Stimulated activated CD8-positive, alpha-beta memory T cell treated with anti-CD3 and anti-CD28 coated beads, Interleukin-7, amount 100 ng/mL, for 4 hours (primary cell): ENCODE measurements at places on chromosomes 7 and 10.

- no peak for DNase-seq
Observed at GRCh38 chr7:19621740-19622139, 87.1 kb downstream of the POLR1F start.

DNA sequence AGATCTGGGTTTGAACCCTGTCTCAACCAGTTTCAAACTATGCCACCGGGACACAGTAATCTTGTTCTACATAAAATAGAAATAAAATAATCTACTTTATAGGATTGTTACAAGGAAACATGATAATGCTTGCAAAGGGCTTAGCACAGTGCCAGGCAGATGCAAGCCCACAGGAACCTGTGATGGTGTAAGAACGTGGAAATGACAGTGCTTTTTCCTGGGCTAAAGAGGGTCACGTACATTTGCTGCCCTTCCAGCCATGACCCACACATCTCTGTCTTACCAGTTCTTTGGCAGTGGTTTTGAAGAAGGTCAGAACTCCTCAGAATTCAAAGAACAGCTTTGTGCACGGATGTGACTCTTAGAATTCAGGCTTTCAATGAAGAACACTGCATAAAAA lies 282.9 kb downstream of the CSTF2T start:
- no peak for DNase-seq

- no peak for DNase-seq
Observed at GRCh38 chr7:75861636-75862035, 17.2 kb upstream of the RHBDD2 start.

DNA sequence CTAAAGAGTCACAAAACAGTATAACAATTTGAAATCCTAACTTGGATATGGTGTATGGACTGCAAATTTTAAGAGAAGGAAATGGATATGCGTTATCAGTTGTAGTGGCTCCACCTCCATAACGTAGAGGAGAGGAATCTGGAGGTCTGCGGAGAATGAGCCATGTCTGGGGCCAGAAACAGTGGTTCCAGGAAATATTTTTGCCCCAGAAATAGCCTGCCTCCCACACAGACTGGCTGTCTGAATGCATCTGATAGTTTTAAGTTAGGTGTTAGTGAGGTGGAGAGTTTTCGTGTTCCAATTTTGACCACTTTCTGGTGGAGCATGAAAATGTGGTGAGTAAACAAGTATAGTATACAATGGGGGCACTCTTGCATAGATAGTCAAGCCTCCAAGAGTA lies 1.6 kb downstream of the PHTF2 start:
- DNase-seq = no peak

GRCh38 chr7:57775396-57776088 lies 325.6 kb downstream of the ZNF716 start:
- no peak for DNase-seq

DNA sequence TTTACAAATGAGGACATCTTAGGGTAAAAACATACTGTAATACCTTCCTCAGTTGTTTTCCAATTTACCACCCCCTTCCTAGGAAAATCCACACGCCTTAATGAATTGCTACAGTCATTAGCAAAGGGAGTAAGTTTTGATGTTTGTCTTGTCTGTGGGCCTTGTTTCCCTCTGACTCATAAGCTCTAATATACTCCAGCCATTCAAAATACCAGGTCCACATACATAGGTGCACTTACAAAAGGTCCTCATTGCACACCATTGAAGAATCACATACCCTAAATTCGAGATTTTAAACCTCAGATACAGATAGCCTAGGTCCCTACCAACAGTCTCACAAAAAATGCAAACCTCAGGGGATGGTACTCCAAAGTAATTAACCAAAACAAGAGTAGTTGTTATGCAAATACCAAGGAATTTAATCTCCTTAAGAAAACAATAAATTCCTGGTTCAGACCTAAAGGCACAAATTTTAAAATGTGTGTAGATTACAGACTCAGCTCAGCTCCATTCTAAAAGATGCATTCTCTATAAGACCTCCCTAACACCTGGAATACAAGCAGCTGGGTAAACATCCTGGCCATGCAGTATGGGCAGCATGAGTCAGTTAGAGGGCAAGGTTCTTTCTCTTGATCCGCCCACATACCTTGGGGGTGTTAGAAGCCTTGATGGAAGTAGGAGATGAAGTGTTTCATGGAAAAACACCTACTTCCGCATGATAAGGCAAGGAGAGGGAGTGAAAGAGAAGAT lies 3.0 kb upstream of the LIPK start:
- no peak for DNase-seq

DNA sequence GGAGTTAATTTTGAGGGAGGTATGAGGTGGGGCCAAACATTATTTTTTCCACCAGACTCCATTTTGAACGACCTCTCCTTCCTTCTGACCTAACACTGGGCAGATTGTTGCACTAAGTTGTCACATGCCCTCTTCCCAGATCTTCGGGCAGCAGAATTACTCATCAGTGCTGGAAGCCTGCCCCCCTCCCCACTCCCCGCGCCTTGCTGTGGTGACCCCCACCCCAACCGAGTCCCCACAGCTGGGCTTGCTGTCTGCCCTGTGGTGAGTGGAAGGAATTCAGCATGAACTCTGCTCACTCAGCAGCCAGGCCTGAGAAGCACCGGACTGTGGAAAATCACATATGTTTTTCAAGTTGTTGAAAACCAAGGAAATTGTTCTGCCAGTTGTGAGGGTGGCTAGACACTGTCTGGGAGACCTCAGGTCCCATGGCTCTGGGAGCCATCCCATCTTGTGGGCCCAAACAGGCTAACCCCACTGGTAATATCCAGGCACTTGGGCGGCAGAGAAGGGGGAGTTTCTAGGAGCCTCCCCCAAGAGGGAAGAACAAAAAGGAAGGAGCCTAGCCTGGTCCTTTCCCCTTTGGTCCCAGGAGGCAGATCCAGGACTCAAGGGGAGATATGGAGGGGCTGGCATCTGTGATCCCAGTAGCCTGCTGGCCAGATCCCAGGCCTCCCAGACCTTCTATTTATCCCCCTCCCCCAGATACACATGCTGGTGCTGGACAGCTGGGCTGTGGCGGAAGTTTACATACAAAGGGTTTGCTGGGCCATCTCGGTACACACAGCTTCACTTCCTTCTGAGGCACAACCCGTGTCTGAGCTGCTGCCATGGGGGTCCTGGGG lies 3.5 kb upstream of the AEBP1 start:
- DNase-seq = no peak

GRCh38 chr10:123796736-123797135 lies 94.9 kb downstream of the CPXM2 start:
- DNase-seq = no peak

- DNase-seq = no peak
Observed at GRCh38 chr10:35636956-35637355, 5.1 kb downstream of the FZD8 start.

- no peak for DNase-seq
Observed at GRCh38 chr7:134892963-134893362, 93.3 kb upstream of the AGBL3 start.

DNA sequence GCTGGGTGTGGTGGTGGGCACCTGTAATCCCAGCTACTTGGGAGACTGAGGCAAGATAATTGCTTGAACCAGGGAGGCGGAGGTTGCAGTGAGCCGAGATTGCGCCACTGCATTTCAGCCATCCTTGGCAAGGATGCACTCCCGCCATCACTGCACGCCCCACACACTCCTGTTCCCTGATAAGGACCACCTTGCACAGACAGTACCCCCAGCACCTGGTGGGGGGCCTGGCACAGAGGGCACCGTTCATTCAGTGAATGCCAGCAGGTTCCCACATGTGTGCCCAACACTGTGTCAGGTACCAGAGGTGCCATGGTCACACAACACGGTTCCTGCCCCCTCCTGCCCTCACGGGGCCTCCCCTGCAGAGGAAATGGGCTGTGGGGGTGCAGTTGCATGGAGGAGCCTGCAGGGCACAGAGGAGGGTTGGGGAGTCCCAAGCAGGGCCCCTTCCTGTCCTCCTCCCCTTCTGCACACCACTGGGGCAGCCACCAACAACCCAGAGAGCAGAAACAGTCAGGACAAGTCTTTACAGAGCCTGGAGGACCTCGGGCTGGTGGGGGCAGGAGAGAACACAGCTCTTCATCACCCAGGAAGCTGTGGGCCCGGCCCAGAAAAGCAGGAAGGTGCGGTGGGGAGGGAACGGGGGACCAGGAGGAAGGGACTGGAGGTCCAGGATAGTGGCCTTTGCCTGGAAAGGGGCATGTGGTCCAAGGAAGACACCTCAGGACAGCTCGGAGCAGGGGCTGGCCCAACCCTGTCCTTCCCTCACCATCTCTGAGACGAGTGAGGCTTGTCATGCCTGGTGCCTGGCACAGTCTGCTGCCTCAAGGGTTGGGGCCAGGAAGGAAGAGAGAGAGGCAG lies 7.1 kb downstream of the CRYGN start:
- no peak for DNase-seq

DNA sequence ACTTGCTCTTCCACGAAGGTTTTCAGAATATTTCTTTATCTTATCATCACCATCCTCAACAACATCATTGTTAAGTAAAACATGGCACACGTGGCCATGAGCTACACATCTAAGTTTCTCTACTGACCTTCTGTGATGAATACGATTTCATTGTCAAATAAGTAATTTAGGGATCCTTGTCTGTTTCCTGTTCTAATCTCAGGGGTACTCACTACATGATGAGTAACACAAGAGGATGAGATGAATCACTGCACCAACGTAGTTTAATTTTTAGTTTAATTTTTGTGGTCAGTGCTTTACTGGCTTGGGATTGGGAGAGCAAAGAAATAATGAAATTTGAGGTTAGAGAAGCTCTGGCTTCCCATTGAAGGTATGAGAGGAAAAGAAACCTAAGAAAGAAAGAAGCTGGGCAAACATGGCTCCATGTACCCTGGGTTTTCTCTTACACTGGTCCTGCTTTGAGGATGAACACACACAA lies 461.9 kb upstream of the KLF6 start:
- no peak for DNase-seq

GRCh38 chr7:158329014-158329610 lies 258.5 kb downstream of the PTPRN2 start:
- DNase-seq = no peak

GRCh38 chr7:68679459-68680234 lies 918.6 kb upstream of the AUTS2 start:
- DNase-seq = no peak

- no peak for DNase-seq
Observed at GRCh38 chr10:48463318-48464003, 141.4 kb downstream of the ARHGAP22 start.

- DNase-seq = no peak
Observed at GRCh38 chr10:2686691-2687090, 380.7 kb upstream of the PFKP start.

GRCh38 chr10:44689368-44689767 lies 221.8 kb upstream of the TMEM72 start:
- no peak for DNase-seq

GRCh38 chr10:49747303-49747646 lies 14.8 kb downstream of the OGDHL start:
- DNase-seq = no peak

GRCh38 chr10:53088961-53089360 lies 316.4 kb upstream of the MBL2 start:
- DNase-seq = no peak

DNA sequence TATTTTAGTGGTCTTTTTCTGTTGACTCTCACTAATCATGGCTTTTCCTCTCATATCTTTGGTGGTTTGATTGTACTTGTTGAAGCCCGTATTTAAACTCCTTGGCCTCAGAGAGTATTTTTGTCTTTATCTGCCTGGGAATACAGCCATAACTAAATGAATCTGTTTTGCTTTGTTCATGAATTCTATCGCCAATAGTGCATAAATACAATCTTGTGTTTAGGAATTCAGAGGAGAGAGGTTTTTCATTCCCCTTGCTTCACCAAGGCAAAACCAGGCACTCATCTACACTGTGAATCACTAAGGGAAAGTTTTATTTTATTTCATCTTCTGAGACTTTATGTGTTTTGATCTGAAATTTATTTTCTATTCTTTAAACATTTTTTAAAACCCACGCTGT lies 152.7 kb downstream of the BICC1 start:
- DNase-seq = no peak

GRCh38 chr10:97307866-97308780 lies 10.9 kb upstream of the FRAT1 start:
- no peak for DNase-seq

DNA sequence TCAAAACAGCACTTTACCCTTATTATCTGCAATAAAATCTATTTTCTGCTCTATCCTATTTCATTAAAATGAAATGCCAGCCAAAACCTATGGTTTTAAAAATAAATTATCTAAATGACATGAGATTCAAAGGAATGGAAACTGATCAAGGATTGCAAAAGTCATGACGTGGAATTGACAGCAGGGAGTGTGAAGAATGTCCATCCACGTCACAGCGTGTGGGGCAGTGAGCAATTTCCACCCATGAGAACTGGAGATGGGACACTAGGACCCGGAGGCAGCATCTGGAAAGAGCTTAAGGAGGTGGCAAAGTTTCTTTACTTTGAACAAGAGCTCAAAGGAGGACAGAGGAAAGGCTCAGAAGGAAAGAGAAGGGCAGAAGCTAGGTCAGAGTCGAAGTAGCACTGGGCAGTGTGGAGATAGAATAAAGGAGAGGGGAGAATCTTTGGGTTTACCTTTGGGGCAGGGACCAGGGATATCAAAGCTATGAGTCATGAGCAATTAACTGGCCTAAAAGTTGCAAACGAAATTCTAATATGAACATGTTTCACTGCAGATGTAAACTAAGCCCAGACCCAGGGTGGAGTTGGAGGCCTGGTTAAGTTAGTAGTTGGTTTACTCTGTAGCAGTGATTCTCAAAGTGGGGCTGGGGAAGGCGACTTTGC lies 24.9 kb upstream of the STK17A start:
- DNase-seq = no peak

DNA sequence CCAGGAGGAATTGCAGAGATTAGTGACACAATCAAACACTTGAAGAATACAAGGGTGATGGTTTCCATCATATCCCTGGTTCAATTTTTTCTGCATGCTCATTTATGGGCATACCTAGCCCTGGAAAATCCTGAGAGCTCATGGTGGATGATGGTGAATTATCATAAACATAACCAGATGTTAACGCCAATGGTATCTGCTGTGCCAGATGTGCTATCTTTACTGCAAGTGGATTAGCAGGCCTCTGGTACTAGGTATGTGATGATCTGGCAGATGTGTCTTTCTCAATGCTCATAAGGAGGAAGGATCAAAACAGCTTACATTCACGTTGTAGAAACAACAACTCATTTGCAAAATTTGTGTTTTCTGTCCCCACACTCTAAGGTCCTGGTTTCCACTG lies 150.5 kb downstream of the FZD1 start:
- no peak for DNase-seq

DNA sequence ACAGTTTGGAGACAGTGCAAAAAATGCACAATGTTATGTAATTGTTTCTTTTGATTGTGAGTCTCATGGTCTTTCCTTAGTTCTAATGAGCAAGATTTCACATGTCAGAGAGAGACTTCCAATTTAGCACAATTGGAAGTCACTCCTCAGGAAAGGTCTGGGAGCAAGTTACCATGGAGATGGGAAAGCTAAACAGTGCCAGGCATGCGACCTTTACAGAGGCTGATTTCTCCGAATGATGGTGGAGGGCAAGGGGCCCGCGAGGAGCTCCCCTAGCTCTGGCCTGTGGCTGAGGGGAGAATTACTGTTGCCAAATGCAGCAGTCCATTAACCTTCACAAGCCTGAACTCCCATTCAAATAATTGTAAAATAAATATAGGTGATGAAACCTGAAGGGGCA lies 59.3 kb downstream of the CDCA7L start:
- no peak for DNase-seq

GRCh38 chr7:46100521-46100920 lies 179.4 kb upstream of the IGFBP3 start:
- no peak for DNase-seq
